ENCODE measurements at places on chromosomes 2 and 18.

DNA sequence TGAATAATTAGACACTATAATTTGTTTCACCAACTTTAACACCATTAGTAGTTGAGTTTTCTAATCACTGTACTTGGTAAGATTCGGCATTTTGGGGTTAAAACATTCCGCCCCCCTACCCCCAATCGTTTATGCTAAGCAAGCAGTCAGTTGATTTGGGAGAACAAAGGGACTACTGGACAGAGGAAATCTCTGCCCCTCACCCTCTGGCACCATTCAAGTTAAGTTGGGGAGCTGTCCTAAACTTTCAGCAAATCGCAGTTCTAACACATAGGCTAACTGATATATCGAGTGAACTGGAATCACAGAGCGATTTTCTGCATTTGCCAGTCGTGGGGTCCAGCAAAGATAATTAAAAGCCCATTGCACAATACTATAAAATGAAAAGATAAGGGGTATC lies 5.6 kb downstream of the KLF7 start:
- no peak for DNase-seq

- no peak for DNase-seq
These were observed 28.3 kb upstream of the HPCAL1 start for GRCh38 chr2:10274376-10274775.

GRCh38 chr2:196080526-196080925 lies 11.9 kb upstream of the DNAH7 start:
- no peak for DNase-seq

- DNase-seq, result peak; percentile 72
These were observed at the start of gene CYBRD1 for GRCh38 chr2:171522052-171522787. Gene CYBRD1, plus strand, starts transcription at chr2:171522474. Its CDS starts 72 bp downstream, at chr2:171522546.

- DNase-seq, result no peak
These were observed 396.0 kb upstream of the SMIM21 start for GRCh38 chr18:75823471-75823870.

DNA sequence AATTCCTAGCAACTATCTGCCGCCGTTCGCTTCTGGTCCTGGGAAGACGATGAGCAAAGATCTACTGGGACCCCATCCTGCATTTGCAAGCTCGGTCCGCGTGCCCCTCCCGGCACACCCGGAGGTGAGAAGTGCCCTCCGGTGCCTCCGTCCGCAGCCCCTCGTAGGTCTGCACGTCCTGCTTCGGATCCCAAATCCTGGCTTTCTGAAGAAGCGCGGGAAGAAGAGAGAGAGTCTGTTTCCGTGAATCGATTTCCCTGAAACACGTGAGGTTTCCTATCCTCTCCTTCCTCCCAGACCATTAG lies 5.0 kb upstream of the OSR1 start:
- DNase-seq, result no peak

DNA sequence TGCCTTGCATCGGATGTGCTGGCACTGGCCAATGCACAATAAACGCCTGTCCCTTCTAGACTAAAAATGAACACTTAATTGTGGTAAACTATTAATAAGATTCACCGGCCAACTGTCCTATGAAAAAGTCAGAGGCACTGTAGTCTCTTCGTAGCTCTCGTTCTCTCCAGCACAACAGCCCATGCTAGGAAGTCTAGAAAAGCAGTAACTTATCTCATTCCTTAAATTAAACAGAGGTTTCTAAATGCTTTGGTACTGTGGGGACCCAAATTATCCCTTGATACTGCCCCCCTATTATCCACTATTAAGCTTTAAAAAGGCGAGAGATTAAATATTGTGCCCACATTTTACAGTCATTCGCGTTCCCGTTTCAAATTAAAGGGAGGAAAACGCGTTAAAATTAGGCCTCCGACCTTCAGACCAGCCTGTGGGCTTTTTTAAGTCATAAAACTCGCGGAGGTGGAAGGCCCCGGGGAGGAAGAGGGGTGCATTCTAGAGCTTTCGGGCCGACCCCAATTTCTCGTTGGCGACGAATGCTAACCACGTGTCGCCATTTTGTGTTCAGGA lies 1.5 kb upstream of the PCBP1 start:
- no peak for DNase-seq

DNA sequence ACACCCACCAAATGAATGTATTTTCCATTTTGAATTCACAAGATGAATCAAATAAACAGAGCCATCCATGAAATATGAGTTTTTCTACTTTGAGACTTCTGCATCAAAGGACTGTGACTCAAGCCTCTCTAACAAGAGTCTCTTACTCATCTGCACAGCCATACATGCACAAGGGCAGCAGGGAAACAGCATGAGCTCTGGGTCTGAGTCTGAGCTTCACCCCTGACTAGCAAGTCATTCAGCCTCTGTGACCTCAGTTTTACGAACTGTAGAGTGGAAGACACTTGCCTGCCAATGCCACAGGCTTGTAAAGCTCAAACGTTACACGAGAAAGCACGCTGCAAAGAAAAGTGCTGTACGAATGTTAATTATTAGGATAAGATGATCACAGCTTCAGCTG lies 42.9 kb downstream of the MREG start:
- no peak for DNase-seq

- no peak for DNase-seq
These were observed 116.4 kb upstream of the NYAP2 start for GRCh38 chr2:225282858-225283710.

- DNase-seq, result peak; percentile 3
These were observed 5.5 kb downstream of the SYT4 start for GRCh38 chr18:43271593-43272432.

DNA sequence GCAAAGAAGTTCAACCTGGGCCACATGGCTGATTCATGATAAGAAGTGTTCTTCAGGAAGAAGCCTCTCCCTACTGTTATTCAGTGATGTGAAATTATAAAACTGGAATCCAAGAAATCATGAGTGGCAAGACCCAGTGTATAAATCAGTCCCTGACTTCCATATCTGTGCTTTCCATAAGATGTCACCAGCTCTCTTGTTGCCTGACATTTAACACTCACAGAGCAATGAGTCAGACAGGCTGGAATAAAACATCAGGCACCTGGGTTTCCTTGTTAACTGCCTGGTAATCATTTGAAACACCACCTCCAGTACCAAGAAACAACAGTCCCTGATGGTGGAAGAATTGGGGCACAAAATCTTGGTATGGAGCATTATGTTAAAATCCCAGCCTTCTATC lies 76.1 kb downstream of the SCG2 start:
- no peak for DNase-seq

DNA sequence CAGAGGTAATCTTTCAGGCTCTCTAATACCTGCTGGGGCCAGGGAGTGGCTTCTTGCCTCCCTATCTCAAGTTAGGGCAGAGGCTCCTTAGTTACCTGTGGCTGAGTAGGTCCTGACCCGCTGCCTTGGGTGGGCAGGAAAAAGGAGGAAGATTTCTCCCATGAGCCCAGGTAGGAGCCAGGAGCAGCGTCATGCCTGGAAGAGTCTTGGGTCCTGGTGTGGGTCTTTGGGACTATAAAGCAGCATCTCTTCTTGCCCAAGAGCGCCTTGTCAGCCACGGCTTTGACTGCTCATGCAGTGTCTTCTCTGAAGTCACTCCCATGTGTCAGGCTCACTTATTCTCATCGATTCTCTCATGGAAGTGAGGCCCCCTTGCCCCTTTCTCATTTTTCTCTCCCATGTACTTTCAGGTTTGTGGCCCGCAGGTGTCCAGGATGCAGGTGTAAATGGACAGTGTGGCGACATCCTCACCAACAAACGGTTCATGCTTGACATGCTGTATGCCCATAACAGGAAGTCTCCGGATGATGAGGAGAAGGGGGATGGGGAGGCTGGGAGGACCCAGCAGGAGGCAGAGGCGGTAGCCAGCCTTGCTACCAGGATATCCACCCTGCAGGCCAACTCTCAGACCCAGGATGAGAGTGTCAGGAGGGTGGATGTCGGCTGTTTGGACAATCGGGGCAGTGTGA lies 111.2 kb downstream of the TPGS2 start:
- DNase-seq, result no peak

DNA sequence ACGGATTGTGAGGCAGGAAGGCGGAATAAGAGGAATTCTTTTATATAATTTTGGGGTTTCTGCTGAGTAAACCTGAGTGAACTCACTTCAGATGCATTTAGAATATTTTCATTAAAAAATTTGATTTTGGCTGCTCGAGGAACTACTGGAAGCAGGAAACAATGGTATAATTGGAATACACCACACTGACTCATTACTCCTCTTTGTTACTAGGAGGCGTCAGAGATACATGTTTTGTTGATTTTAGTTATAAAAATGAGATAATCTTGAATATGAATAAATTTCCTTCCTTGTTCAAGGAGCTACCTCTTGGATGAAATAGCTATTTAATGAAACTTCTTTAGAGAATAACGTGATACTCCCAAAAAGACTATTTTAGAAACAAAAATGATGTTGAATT lies 97.4 kb downstream of the ANKRD36 start:
- DNase-seq, result no peak

DNA sequence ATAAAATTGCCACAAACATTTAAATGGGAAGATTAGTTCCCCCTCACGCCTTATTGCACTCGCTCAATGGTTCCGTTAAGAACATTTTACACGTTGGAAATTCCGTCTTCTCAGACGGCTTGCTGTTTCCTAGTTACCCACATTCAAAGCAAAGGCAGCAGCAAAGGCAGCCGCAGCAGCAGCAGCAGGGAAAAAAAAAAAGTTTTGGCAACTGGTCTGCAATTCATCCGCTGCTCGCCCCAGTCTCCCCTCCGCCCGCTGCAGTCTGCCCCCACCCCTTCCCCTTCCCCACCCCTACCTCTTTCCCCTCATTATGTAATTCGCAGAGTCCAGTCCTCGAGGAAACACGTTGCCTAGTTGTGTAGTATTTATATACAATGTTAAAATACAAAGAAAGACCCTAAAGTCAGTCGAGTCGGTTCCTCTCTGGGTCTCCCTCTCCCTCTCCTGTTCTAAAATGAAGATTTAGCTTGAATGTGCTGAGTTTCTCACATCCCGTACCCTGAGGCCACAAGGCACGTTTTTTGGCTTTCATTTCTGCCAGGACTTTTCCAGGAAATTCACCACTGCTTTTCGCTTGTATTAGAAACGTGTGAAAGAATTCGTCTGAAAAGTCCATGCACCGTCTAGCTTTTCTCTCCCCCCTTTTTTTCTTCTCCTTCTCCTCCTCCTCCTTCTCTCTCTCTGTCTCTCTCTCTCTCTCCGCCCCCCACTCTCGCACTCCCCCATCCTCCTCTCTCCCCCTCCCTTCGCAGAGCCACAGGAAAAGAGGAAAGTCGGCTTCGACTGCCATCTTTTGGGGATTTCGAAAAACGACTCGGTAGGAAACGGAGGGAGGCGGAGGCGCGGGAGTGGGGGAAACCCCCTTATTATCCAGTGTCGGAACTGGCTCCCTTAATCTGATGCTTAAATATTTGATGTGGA lies 140.0 kb downstream of the MEIS1 start:
- DNase-seq, result peak; percentile 77

DNA sequence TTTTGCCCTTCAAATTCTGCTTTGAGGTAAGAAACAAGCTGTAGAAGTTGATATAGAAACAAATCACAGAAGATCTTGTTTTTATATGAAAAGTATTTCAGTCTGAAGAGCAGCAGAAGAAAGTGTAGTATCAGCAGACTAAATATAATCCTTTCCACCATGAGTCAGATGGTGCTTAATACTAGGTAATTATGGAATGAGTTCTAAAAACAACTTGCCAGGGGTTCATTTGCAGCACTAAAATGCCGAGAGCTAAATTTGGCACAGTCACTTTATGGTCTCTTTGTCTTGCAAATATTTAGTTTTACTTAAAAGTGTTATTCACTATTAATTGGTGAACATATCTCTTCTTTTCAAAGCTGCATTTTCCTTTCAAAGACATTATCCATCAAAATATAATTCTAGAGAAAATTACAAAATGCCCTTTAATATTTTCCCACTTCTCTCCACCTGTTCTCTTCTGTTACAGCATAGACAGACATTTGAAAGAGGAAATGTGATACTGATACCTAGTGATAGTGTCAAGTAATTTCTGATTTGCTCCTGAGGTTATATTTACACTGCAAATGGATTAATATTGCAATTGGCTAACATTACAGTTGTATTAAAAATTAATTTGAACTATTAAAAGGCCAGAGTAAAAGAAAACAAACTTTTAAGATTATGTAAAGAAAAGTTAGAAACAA lies 5.3 kb downstream of the MYL1 start:
- DNase-seq, result no peak

DNA sequence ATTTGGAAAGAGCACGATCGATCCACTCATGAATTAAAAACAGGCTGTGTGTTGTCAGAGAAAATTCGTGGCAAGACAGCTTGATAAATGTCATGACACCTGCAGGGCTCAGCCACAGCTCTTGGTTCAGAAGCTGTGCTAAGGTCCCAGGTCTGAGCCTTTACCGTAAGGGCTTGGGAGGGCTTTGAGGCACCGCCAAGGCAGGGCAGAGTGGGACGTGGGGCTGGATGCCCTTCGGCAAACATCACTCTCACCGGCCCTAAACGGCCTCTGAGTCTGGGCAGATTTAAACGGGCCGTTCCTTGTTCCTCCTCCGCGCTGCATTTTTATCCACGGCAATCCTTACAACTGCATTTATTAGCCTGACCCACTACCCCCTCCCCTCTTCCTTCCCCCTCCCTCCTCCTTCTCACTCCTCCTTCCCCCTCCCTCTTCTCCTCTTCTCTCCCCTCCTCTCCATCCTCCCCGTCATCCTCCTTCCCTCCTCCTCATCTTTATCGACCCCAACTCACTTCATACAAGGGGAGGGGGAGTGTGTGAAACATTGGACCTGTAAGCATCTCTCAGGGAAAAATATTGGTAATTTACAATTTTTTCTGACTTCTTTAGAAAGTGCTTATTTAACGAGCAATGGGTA lies 33.9 kb downstream of the MBP start:
- no peak for DNase-seq

DNA sequence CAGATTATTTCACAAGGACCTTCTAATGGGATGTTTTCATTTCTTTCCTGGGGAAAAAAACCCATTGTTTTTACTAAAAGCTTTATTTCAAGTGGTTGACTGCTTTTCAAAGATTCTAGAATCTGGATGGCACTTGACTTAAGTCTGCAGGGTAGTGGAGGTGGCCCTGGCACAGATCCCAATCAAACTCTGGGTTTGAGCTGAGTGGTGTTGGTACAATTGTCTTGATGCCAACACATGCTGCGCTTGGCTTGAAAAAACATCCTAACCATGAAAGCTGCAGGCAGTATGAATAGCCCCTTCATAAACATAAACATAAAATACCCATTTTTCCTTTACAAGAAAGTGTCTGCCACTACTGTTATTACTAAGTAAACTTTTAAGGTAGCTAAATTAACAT lies 3.6 kb downstream of the PAPOLG start:
- DNase-seq, result no peak

- DNase-seq, result no peak
These were observed 437.2 kb upstream of the LYPD1 start for GRCh38 chr2:133107058-133107815.

GRCh38 chr2:190062053-190062452 lies 476 bp downstream of the MSTN start:
- DNase-seq, result no peak

Measured in fibroblast of skin of left biceps (primary cell).